NCI-H1105 (cell line): ENCODE measurements at places on chromosomes 7 and 10.

- DNase-seq: no peak
Measured at GRCh38 chr7:5117095-5117970, 71.7 kb downstream of the RBAK start.

GRCh38 chr7:77328669-77329068 is 87.5 kb downstream of the GSAP start:
- no peak for DNase-seq

- no peak for DNase-seq
Measured at GRCh38 chr10:117007080-117007479, 2.1 kb upstream of the SHTN1 start.

DNA sequence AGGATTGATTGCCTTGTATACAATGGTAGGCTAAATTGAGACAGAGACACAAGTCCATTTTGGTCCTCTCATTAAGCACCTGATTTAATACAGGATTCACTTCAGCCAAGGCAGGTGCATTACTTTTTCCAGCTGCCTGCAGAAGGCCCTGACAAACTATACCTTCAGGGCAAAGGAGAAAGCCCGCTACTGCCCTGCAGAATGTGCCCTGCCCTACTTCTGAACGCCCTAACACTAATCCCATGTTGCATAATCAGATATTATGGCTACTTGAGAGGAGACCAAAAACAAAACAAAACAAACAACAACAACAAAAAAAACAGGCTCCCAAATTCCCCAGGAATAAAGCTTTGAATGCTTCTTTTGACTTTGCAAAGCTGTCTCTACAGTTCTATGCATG is 116.9 kb upstream of the ABI1 start:
- no peak for DNase-seq

DNA sequence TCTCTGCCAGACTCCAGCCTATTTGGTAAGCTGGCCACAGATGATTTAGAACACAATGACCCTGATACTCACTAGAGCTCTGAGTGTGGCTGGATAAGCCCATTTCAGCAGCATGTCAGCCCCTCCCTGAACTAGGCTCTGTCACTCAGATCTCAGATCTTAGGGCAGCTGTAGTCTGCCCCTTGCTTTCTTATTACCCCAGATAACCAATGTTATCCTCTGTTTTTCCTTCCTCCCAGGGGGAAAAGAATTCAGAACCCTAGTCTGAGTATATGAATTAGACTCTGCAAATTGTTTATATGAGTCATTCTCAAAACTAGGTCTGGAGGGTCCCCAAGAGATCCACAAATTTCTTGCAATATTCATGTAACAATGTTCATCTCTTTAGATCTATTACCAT is 286.2 kb downstream of the KCNMA1 start:
- DNase-seq: no peak

DNA sequence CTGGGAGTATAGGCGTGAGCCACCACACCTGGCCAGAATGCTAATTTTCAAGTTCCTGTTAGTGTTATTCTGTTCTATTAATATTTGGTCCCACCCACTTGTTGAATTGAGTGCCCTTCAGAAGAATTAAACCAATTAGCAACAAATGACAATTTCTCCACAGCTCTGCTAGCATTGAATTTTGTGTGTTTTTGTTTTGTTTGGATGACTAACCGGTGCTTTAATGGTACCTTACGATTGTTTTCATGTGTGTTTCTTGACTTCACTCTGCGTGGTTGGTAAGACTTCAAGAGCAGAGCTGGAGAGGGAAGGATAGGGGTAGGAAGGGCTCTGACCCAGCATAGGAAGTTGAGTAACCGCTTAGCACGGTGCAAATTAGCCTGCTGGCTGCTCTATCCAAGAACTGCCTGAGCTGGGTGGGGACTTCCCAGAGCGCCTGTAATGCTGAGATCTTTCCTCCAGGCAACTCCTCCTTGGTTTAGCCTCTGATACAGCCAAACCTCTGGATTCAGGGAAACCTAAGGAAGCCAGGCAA is 4.6 kb downstream of the ARPC1B start:
- DNase-seq: no peak

DNA sequence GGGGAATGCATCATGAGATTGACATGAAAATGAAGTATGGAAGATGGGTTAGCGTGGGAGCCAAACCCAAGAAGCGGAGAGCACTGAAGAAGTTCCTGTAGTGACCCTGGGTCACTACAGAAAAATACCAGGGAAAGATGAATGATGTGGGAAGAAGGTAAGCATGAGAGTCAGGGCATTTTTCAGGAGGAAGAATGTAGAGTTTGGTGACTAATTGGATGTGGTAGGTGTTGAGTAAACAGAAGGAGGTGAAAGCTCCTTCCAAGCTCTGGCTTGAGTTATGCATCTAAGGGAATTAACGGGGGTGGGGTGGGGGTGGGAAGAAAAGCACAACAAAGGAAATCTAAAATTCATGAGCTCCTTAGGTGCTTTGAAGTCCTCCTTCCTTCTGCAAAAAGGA is 238.1 kb upstream of the AOAH start:
- no peak for DNase-seq

- DNase-seq: peak; percentile 47
Measured at GRCh38 chr10:21495752-21496342, 29.6 kb downstream of the SKIDA1 start.

- DNase-seq: no peak
Measured at GRCh38 chr10:10598297-10598696, 419.4 kb upstream of the CELF2 start.

DNA sequence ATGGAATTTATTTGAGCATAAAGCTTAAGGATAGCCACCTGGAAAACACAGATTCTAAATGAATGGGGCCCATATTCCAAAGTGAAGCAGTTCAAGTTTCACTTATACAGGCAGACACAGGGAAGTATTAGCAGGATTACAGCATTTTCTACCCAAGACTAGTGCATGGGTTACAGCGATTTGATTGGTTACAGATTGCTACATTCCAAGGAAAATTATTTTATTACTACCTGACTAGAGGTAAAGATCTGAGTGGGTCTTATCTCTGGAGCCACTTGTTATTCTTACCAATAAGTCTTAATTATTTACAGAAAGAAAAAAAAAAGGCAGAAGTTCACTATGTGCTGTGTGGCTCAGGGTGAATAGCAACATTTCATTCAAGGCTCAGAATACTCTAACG is 87.4 kb upstream of the ITGB1 start:
- no peak for DNase-seq

GRCh38 chr10:60162631-60163030 is 227.0 kb downstream of the ANK3 start:
- DNase-seq: no peak

GRCh38 chr7:121639705-121640104 is 233.3 kb upstream of the PTPRZ1 start:
- peak; percentile 81 for DNase-seq

DNA sequence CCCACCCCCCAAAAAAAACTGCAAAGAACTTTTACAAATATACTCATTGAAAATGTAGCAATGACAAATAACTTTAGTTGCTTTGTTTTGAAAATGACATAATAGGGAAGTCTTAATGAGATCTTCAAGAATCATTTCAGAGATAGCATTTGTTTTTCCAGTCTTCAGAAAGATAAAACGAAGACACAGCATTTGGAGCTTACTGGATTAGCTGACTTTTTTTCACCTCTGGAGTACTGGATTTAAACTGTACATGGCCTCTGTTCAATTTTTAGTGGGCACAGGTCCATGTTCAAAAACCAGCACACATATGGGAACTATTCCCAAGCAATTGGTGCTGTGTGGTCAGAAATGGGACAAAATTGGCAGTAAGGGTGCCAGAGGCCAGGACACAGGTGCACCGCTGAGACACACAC is 3.9 kb downstream of the RAB11FIP2 start:
- DNase-seq: no peak

- no peak for DNase-seq
Measured at GRCh38 chr10:28793482-28793881, 116.2 kb downstream of the BAMBI start.

DNA sequence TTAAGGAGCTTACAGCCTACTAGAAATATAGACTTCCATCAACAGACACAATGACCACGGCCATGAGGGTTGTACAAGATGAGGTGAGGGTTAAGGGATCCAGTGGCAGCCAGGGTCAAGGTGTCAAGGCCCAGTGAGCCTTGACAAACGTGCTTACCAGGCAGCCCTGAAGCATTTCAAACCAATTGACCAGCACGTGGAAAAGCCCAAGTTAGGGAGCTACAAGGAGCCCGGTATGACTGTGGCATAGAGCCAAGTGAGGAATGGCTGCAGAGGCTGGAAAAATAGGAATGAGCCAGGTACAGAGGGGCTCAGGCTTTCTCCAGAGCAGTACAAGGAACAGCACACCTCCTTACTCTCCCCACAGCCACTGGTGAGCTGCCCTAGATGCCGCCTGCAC is 12.7 kb downstream of the AFAP1L2 start:
- no peak for DNase-seq

- no peak for DNase-seq
Measured at GRCh38 chr7:98058186-98058585, 48.5 kb upstream of the LMTK2 start.

- no peak for DNase-seq
Measured at GRCh38 chr7:36456548-36456947, 66.9 kb downstream of the ANLN start.

DNA sequence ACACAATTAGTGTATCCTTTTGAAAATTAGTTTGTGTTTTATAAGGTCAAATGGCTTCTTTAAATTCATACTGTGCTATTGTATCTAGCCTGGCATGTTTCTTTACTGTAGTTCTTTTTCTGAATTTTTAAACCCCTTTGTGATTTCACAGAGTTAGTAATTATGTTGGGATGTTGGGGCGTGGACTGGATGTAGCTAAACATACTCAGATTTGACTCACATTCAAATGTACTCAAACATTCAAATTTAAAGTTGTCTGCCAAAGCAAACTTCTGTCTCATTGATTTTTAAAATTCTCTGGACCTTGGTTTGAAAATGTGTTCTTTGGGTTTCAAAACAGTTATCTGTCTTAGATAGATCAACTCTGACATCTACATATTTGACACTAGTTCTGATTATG is 7.2 kb upstream of the NRP1 start:
- DNase-seq: no peak

DNA sequence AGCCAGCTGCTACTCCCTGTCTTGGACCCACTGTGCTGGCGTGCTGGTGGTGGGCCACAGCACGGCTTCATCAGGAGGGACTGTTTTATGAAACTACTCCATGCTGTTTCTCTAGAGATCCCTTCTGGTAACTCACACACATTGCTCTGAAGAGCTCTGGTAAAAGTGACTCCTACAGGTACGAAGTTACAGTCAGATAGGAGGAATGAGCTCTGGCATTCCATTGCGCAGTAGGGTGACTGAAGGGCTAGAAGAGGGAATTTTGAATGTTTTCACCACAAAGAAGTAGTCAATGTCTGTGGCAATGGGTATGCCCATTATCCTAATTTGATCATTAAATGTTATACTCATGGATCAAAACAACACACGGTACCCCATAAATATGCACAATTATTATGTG is 609 bp downstream of the MAT1A start:
- no peak for DNase-seq

DNA sequence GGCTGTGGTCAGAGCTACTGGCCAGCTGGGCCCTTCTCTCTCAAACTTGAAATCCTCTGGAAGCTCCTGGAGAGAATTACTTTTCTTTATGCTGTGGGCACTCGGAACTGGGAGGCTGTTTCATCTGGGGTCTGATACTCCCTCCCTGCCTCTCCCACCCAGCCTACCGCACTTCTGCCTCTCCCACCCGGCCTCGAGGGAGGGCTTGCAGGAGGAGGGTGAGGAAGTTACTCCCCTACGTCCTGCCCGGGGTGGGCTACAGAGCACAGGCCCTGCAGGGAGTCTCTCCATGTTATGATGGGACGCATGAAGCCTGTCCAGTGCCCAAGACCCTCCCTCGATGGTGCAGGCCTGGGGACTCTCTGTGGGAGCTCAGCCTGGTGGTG is 584.6 kb upstream of the MKI67 start:
- DNase-seq: no peak

GRCh38 chr7:34991938-34992840 is 45.1 kb downstream of the DPY19L1 start:
- DNase-seq: no peak

DNA sequence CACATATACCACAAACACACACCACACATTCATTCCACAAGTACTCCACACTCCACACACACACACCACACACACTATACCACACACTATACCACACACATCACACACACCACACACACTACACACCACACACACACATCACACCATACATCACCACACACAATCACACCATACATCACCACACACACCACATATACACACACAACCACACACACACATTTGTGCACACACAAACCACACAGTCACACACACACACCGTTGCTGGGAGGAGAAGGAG is 112.8 kb downstream of the PTPN20 start:
- no peak for DNase-seq

DNA sequence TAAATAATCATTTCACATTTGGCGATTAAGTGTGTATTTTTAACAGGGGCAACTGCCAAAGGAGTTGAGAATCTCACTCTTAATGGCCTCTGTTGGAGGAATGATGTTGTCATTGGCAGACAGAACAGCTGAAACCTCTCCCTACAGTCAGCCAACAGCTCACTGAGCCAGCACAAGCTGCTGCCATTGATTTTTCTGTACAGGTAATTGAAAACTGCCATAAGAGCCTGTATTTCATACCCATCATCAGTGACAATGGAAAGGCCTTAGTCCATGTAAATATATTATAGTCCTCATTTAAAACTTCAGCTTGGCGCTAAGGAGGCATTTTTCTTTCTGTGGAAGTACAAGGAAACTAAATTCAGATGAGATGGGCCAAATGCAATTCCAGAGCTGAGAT is 28.1 kb upstream of the PTN start:
- no peak for DNase-seq

- DNase-seq: no peak
Measured at GRCh38 chr7:18337048-18337809, 158.3 kb upstream of the HDAC9 start.

DNA sequence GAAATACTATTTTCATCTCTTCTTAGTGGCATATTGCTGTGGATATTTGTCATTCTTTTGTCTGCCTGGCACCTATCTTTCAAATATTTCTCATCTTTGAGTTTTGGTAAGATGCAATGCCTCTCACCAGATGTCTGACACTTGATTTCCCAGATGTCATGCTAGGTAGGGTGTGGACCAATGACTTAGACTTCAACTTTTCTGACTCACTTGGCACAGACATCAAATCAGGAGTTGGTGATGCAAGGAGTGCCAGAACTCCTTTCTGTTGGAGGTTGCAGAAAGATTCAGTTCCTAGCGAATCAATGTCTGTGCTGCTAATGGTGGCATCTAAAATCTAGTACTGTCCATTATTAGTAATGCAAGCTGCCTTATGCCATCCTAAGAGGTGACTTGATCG is 216.9 kb upstream of the FERD3L start:
- no peak for DNase-seq

DNA sequence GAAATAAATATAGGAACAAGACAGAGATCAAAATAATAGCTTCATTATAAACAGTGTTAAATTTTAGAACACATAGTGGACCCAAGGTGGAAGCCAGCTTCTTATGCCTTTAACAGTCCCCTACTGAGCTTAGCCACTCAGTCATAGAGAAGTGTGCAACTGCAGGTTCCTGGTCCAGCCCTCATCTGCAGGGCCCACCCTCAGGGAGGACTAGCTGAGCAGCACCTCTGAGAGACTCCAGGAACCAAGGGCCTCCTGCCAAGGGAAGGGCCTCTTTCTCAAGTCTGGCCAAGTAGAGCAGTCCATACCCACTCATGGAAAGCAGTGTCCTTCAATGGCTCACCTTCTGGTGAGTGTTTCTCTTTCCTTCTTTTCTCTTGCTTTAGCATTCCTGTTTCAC is 173.7 kb upstream of the PRPS1L1 start:
- no peak for DNase-seq

- no peak for DNase-seq
Measured at GRCh38 chr10:123136221-123136805, 543 bp downstream of the HMX3 start.

GRCh38 chr10:10007957-10008356 is 1009.7 kb upstream of the CELF2 start:
- DNase-seq: no peak
